Fibroblast of gingiva (primary cell): ENCODE measurements at places on chromosomes 16 and 17.

- no peak for DNase-seq
These were observed 6.7 kb downstream of the USP7 start for GRCh38 chr16:8957063-8957397.

- peak; percentile 78 for DNase-seq
These were observed 216.0 kb downstream of the ZNF423 start for GRCh38 chr16:49639739-49640431.

- DNase-seq = no peak
These were observed 105.7 kb downstream of the SYCE1L start for GRCh38 chr16:77304877-77305276.

- no peak for DNase-seq
These were observed 122.2 kb downstream of the C16orf78 start for GRCh38 chr16:49495596-49496355.

GRCh38 chr16:1713331-1713730 lies 7.3 kb downstream of the MAPK8IP3 start:
- no peak for DNase-seq

GRCh38 chr17:6506679-6507231 lies 49.6 kb downstream of the PITPNM3 start:
- DNase-seq = peak; percentile 10

DNA sequence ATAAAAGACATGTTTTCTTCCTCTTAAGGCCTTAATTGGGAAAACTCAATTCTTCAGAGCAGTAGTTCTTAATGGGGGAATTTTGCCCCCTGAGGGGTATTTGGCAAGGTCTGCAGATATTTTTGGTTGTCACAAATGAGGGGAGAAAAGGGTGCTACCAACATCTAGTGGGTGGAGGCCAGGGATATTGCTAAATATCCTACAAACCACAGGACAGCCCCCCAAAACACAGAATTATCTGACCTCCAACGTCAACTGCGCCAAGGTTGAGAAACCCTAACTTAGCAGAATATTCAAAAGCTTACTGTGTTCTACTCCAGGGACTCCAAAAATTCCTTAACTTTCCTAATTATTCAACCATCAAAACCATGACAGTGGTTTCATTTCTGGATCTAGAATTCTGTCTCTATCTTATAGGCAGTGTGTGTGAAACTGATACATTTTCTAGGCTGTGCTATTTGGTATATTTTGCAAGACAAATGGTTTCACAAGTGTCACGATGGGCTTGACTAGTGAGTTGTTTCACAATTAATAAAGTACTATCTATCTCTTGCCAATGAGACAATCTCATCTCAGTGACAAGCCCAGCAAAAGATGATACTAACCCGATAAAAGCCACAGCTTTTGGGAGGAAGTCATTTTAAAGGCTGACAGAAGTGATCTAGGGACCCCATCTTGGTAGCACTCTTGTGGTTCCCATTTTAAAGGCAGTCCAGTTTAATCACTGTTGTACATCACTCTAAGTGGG lies 14.7 kb downstream of the TXNDC11 start:
- peak; percentile 60 for DNase-seq

DNA sequence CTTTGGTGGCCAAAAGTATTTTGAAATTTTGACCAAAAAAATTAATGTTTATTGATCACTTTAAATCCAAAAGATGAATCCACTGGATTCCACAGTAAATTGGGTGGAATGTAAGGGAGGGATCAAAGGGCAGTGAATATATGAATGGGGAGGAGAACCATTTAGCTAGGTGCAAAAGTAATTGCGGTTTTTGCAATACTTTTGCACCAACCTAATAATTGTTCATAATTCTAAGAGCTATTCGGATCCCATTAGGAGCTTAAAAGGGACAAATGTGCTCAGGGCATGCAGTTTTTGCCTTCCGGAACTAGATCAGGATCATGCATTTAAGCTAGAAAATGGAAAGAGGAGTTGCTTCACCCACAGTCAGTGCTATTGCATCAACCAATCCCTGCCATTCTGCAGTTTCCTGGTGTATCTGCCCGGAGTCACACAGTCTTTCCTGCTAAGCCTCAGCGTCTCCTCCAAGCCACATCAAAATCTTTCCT lies at the start of gene LPO:
Gene LPO, plus strand, starts transcription at position 438 of the 488 bp plus-strand sequence. CDS start 4,396 bp downstream, outside the sequence.
- DNase-seq = no peak

GRCh38 chr17:69375229-69375628 lies 39.3 kb upstream of the MAP2K6 start:
- no peak for DNase-seq

DNA sequence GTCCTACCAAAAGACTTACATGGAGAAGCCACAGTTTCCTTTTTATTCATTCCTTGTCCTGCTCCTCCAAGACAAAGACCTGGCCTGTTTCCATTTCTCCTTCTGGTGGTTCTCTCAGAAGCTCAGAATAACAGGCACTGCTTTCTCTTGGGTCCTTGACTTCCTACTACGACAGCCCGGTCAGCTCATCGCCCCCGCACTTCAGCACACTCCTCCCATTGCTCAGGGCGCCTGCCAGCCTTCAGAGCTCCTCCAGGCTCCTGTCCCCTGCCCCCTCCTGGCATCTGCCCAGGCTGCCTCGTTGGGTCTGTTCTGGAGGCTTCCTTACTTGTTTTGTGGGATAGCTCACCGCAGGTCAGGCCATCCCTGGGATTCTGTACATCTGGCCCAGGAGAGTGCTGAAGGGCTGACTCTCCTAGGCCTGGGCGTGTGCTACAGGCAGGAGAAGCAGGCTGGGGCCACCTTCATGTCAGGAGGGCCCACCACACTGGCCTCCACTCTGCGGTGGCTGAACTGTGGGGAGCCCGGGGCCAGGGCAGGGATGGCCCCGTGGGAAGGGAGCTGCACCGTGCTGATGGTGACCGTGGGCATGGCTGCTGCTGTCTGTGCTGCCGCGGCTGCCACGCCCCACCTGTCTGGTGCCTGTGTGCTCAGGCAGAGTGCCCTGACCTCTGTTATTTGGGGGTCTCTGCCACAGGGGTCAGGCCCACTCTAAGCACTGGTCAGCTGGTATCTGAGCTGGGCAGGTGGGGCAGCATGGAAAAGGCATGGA lies 17.7 kb downstream of the TCF25 start:
- no peak for DNase-seq

DNA sequence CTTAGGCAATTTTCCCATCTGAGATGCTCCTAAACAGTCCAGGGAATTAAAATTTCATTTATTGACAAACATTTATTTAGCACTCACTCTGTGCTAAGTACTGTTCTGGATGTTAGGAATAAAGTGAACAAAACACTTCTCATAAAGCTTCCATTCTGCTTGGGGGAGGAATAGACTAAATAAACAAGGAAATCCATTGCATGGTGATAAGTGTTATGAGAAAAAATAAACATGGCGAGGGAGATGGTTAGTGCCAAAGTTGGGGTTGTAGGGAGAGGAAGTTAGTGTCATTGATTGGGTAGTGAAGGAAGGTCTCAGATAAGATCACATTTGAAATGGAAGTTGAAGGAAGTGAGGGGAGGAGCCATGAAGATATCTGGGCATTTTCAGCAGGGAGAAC lies 72.2 kb upstream of the CES5A start:
- DNase-seq = no peak

DNA sequence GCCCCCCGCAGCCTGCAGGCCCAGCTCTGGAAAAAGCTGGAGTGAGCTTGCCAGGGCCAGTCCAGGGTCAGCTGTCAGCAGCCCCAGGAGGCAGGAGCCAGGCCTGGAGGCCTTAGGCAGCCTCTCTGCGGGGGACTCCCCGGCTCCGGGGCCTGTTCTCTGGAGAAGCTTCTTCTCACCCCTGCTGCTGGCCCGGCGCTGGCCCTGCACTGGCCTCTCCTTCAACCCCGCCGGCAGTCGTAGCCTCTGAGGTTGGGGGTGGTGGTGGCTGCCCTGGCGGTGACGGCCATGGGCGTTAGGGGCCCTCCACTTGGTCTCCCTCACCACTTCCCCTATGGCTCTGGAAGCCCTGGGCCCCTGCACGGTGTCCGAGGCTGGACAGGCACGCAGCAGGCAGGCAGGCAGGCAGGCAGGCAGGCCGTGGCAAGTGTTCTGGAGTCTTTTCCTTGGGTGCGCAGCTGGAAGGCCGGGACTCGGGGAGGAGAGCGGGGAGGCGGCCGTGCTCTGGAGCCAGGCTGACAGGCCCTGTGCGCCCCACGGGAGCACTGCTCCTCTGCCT lies 2.1 kb downstream of the FOXF1 start:
- DNase-seq = peak; percentile 36

DNA sequence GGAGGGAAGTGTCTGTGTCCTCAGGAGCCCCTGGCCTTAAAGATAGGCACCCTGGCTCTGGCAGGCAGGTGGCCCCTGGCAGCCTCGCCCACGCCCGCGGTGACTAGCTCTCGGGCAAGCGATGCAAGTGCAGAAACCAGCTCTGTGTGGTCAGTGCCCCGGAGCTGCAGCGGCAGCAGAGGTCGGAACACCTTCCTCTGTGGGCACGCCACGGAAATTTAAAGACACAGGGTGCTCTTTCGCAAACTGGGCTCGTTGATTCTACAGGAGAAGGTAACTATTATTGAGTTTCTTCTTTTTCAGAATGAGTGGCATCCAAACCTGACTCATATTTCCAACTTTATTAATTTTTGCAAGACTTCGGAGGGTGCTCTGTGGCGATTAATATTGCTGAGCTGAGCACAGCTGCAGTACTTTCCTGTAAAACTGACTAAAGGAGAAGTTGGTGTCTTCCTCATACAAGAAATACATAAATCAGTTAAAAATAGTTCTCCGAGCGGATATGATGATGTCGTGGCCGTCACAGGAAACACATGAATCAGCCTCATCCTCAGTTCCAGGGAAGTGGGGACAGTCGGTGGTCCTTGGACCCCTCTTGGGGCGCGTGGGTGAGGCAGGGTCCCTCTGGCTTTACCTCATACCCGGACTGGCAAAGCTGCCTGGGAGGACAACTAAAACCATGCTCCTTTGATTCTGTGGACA lies 120.2 kb downstream of the METRNL start:
- no peak for DNase-seq

DNA sequence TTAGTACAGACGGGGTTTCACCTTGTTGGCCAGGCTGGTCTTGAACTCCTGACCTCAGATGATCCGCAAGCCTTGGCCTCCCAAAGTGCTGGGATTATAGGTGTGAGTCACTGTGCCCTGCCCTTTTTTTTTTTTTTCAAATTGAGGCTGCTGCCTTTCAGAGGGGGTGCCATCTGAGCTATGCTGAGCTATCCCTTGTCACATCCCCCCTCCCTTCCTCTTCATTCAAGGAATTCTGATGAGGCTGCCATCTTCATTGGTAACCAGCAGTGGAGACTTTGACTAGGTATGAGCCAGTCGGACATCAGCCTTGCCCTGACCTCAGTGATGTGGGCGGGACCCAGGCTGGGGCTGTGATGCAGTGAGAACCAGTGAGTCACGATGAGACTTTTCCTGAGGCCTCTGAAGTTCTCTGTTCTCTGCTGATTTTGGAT lies 24.4 kb upstream of the GPT2 start:
- peak; percentile 47 for DNase-seq

- peak; percentile 96 for DNase-seq
These were observed 21.2 kb upstream of the MTSS2 start for GRCh38 chr16:70706948-70707465.

- no peak for DNase-seq
These were observed 62.9 kb upstream of the RCVRN start for GRCh38 chr17:9968008-9968407.

DNA sequence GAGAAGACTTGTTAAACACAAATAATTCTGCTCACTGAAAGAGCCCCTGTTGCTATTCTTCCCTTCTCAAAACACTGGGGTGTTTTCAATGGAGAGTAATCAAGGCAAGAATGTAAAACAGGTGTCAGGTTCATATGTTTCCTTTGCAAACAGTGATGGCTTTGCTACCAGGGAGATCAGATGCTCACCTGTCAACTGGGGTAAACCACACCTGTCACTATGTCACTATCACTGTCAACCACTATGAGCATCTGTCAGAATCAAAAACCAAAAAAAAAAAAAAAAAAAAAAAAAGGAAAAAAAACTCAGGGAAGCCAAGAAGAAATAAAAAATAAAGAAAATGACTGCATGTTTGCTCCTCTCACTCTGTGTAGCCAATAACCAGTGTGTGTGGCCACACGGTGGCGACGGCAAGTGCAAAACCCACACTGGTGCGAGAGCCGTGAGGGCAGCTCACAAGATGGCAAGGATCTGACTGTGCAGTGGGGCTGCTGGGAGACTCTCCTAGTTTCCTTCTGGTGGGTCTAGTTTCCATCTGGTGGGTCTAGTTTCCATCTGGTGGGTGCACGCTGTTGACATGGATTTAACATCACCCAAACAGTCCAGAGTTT lies 22.7 kb downstream of the USP22 start:
- peak; percentile 35 for DNase-seq
